Activated gamma-delta T cell treated with anti-CD3 and anti-CD28 coated beads, Interleukin-2, amount 50 U/mL, for 16 hours (primary cell): ENCODE measurements at places on chromosomes 4 and X.

DNA sequence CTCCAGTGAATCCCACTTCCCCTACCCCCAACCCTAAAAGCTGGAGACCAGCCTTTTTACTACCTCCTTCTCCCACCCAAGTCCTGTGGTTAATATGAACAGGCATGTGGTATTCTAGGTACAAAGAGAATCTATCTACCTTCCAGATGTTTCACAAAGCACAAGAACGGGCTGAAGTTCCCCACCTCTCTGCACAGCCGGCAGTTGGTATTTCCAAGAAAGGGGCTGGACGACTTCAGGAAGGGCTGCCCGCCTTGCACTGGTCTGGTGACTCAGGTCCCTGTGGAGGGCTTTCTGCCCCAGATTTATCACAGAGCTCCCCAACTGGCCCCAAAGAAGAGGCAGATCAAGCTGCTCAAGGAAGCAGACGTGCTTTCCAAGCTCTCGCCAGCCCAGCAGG is 4.5 kb downstream of the FAM47E start:
- DNase-seq, result no peak

GRCh38 chrX:68684291-68684918 is 36.9 kb downstream of the STARD8 start:
- DNase-seq, result no peak

DNA sequence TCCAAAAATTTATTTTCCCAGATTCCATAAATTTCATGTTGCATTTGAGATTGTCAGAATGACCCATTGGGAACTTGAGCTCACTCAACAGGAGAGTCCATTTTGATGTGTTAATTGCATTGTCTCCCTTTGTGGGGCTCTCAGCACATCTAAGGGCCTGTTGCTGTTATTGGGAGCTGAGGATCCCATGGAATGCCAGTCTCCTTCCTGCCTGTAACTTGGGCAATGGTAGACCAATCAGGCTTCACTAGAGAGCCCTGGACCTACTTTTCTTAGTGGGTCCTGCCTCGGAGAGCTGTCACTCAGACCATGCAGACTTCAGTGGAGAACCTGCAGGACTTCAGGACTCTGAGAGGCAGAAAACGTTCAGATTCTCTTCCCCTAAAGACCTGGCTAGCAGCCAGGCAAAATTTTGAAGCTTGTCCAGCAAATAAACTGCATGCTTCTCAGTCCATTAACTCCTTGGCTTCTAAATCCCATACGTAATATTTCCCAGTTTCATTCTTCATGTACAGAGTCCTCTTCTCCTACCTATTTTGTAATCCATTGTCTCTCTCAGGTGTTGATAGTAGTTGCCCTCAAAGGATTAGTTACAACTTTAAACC is 25.1 kb downstream of the OCRL start:
- no peak for DNase-seq

DNA sequence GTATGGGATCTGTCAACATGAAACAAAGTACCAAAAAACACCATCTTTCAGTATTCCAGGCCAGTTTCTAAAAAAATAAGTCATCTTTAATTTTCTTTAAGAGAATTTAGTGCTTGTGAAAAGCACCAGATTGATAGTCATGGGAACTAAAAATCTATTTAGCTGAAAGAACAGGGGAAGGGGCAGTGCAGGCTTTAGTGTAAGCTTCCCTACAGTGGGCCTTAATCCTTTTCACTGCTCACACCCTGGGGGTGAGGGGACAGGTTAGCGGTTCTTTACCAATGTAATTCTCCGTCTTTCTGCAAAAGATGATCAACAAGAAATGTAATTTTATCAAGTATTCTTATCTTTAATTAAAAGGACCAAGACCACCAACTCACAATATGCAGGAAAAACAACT is 47.1 kb downstream of the CHIC2 start:
- no peak for DNase-seq

- DNase-seq, result no peak
Observed at GRCh38 chr4:144820728-144821085, 174.8 kb downstream of the HHIP start.

DNA sequence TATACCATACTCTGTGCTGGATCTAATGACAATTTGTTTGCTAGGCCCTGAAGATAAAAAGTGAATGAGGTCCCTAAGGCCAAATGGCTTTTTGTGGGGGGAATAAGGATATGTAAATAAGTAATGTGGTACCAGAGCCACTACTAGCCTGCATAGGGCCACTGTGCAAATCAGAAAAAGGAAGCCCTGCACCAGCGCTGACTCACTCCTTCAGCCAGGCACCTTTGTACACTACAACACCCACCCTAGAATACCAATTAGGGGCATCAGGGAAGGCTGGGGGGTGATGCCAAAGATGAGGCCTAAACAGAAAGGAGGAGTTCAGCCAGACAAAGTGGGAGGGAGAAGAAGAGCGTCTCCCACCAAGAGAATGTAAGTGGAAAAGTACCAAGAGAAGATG is 122.2 kb downstream of the CAMK2D start:
- no peak for DNase-seq

DNA sequence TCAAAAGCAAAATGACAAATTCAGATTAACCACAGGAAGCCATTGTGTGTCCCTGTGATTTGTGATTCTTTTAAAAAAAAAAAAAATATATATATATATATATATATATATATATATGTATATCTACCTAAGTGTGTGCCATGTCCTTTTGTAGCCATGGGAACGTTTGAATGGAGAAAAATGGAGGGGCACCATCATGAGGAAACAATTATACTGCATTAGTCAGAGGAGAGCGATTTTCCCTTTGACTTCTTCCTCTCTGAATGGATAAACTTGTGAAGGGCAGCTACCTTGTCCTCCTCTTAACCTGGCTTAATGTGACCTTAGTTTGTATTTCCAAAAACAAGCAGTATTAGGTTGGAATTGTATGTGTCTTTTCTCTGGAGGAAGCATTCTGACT is 23.3 kb upstream of the CBLL2 start:
- no peak for DNase-seq

GRCh38 chrX:136126872-136127406 is 20.4 kb upstream of the FHL1 start:
- DNase-seq, result no peak

GRCh38 chr4:90234916-90235547 is 107.8 kb downstream of the CCSER1 start:
- no peak for DNase-seq

- DNase-seq, result no peak
Observed at GRCh38 chrX:135410861-135411627, 10.7 kb upstream of the SMIM10L2A start.

DNA sequence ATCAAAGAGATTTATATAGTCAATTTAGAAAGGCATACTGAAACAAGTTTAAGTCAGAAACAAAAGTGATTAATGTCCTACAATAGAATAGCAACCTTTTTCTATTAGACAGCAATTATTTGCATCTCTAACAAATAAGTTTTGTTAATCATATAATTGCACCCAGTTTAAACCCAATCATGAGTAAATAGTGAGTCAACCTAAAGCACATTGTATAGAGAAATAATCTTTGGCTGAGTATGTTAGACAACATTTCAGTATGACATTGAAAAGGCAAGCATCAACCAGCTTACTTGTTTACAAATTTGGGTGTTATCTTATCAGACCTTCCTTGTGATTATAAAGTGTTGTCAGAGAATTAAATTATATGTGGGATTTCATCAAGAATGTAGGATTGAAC is 209.5 kb downstream of the IL15 start:
- no peak for DNase-seq
